ENCODE measurements at places on chromosomes 2 and 18. TPM values are rescaled to one million over a fixed set of nuclear protein-coding genes. Genes with fewer than 3 reads are reported as not detected.
A peak's percentile ranks its signal among the peaks of the same experiment; 100 is the strongest.

The FRZB gene
- 3.2 TPM for total RNA-seq

The IGFBP5 gene
- 318 TPM for total RNA-seq

GRCh38 chr2:81672923-81673322 lies 1368.4 kb upstream of the LRRTM1 start:
- DNase-seq: no peak

GRCh38 chr2:100416935-100417710 lies at the start of gene CHST10:
TSS of gene CHST10 (minus strand) at chr2:100417668. CDS start at chr2:100406675, 10,993 bp downstream.
- peak; percentile 63 for DNase-seq
